NCI-H524 (cell line): ENCODE measurements at places on chromosomes 12 and 14.

GRCh38 chr12:52612431-52613383 lies 5.7 kb downstream of the KRT73 start:
- DNase-seq: no peak

GRCh38 chr14:98165976-98166375 lies 1106.0 kb downstream of the BCL11B start:
- DNase-seq: no peak

DNA sequence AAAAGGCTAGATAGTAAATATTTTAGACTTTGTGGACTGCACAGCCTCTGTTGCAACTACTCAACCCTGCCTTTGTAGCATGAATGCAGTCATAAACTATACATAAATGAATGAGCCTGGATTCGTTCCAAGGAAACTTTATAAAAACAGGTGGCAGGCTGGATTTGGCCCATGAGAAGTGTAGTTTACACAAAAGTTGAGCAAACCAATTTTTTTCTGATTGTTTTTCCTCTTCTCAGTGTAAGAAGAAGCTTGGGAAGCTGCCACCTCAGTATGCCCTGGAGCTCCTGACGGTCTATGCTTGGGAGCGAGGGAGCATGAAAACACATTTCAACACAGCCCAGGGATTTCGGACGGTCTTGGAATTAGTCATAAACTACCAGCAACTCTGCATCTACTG lies 9.5 kb downstream of the OAS1 start:
- DNase-seq: no peak

DNA sequence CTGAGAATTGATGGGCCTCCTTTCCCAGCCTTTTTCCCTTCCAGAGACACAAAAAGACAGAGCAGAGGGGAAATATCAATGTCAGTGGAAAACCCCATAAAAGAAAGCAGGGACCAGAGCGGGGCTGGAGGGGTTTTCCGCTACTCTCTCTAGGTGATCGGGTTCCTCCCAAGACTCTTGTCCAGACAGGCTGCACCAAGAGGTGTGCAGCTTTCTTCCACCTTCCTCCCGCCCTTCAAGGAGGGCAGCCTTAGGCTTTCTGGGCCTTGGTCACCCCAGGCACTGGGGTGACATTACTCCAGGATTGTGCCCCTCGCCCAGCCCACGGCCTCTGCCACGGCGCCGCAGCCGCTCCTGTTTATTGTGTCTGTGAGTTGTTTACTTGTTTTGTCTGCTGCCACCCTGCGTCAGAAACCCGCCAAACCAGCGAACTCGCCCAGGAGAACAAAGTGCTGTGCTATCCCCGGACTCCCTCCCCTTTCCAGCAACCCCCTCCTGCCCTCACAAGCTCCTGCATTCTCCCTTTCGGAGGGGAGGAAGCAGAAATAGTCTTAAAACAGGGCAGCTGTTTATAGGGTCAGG lies 6.7 kb upstream of the HOXC6 start:
- no peak for DNase-seq

GRCh38 chr14:50083467-50084337 lies 32.7 kb downstream of the VCPKMT start:
- DNase-seq: no peak

DNA sequence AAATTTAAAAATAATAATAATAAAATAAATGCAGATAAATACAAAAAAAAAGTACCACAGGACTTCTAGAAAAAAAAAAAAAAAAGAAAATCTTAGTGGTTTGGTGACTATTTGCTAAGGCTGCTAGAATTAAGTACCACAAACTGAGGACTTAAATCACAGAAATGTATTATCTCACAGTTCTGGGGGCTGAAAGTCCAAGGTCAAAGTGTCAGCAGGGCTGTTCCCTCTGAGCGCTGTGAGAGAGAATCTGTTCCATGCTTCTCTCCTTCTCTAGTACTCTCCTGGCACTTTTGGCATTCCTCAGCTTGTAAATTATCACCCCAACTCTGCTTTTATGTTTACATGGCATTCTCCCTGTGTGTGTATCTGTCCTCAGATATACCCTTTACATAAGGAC lies 101.2 kb downstream of the IPO8 start:
- DNase-seq: no peak

DNA sequence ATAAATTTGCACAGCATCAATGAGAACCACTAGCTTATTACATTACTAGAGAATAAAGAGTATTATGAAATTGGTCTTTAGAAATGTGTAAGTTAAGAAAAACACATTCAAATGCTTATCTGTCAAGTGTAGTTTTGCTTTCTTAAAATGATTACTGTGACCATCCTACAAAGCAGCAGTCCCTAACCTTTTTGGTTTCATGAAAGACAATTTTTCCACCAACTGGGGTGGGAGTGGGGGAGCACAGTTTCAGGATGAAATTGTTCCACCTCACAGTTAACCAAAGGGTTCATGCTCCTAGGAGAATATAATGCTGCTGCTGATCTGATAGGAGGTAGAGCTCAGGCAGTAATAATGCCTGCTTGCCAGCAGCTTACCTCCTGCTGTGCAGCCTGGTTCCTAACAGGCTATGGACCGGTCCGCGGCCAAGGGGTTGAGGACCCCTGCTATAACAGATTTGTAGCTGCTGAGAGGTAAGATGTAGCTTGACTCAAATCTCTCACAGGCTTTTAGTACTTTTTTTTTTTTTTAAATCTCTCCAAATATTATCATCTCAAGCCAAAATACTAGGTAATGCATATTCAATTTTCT lies 45.4 kb downstream of the PPP4R3A start:
- no peak for DNase-seq
